Stimulated activated CD4-positive, alpha-beta T cell treated with anti-CD3 and anti-CD28 coated beads, Interleukin-4, amount 100 ng/mL, for 4 hours (primary cell): ENCODE measurements at places on chromosomes 1 and 21.
A peak's percentile ranks its signal among the peaks of the same experiment; 100 is the strongest.

- no peak for DNase-seq
Observed at GRCh38 chr1:87720561-87720960, 391.9 kb downstream of the LMO4 start.

- no peak for DNase-seq
Observed at GRCh38 chr1:227788271-227789083, 27.0 kb upstream of the PRSS38 start.

GRCh38 chr21:37204580-37204979, 62.6 kb downstream of the VPS26C start:
- no peak for DNase-seq

DNA sequence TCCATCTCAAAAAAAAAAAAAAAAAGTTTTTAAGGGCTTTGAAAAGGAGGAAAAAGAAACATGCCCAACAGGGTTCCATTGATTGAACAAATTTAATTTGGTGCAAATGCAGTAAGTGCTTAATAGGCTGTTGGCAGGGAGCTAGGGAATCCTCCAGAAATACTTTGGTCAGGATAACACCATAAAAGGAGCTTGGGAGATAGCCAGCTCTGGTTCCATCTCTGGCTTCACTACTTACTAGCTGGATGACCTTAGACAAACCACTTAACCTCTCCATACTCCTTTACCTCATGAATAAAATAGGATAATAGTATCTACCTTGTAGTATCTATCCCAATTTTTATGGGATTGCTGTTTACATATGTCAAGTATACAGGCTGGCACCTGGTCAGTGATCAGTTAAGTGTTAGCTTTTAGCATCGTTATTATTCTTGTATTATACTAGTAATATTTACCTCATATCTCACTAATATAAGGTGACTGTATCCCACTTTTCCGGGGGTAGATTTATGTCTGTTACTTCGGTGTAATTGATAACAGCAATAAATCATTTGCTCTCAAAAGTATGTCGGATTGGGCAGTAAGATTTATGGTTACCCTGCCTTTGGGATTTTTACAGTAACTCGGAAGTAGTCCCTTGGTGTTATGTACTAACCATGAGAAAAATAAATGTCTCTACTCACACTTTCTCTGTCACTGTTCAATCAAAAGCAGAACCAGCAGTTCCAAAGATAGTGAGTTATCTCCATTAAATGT, 36.4 kb downstream of the BTG3 start:
- no peak for DNase-seq

DNA sequence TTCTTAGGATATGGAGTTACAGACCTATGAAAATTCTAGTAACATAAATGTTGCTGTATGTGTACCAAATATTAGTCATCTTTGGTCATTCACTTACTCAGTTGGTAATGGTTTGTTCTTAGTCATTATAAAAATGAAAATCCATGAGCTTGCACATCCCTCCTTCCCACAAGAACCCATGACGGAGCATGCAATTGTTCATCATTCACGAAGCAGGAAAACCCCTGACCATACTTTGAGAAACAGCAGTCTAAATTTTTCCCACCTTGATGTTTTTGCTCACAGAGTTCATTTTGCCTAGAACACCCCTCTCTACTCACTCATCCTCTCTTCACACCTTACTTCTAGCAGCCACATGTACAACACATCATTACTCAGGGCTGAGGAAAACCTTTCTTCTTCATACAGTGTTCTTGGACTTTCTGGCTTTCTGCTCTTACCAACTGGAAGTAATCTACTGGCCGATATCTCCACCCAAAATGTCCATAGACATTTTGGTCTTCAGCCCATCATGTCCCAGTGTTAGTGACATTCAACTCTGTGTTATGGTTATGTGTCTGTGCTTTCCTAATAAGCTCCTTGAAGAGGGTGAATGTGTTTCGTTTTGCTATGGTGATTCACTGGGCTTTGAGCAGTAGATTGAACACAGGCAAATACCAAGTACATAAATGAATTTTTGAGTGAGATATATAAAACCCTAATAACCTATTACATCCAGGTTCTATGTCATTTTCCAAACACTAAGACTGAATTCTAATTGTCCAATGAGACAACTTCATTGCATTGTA, 189.9 kb downstream of the ZC3H11B start:
- DNase-seq, result no peak

DNA sequence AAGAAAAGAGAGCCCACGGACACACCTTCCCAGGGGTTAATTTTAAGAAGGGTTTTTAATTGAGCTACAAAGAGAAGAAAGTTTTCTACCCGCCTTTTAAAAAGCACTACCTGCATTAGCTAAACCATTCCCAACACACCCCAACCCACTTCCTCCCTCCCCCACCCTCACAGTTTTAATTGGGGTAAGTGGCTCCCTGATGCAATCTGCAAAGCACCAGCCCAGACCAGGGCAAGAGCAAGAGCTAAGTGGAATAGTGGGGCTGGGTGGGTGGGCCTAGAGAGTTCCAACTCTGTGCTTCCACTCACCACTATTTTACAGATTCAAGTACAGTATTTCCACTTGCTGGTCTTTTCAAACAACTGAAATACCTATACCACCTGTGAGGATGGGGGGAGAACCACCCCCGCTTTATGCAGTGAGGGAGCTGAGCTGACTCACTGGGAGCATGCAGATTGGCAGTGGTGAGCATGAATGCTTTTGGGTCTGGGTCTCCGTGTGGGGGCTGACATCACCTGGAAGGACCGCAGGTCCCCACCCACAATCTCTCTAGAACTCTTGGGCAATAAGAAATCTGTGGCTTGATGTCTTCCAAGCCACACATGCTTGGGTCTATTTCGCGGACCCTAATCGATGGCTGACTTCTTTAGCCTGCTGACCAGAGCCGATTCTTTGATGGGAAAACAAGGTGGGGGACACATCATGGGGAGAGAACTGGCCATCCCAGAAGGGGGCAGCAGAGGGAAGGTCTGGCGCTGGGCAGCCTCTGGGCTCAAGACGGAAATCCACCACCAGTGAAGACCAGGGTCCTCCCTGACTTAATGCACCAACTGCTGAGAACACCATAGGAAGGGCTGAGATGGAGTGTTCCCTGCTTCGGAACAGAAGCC, 95.5 kb downstream of the SSBP3 start:
- DNase-seq, result peak; percentile 64

- no peak for DNase-seq
Observed at GRCh38 chr21:37855647-37856625, 60.3 kb downstream of the KCNJ6 start.

GRCh38 chr1:189237008-189237407, 1240.7 kb downstream of the BRINP3 start:
- no peak for DNase-seq

GRCh38 chr1:98278055-98278454, 357.2 kb upstream of the DPYD start:
- no peak for DNase-seq

GRCh38 chr1:159091607-159092031, 15.1 kb upstream of the AIM2 start:
- no peak for DNase-seq

- no peak for DNase-seq
Observed at GRCh38 chr1:43299101-43299500, 1.7 kb upstream of the TIE1 start.

- no peak for DNase-seq
Observed at GRCh38 chr1:9018333-9018732, 7.9 kb downstream of the SLC2A7 start.

DNA sequence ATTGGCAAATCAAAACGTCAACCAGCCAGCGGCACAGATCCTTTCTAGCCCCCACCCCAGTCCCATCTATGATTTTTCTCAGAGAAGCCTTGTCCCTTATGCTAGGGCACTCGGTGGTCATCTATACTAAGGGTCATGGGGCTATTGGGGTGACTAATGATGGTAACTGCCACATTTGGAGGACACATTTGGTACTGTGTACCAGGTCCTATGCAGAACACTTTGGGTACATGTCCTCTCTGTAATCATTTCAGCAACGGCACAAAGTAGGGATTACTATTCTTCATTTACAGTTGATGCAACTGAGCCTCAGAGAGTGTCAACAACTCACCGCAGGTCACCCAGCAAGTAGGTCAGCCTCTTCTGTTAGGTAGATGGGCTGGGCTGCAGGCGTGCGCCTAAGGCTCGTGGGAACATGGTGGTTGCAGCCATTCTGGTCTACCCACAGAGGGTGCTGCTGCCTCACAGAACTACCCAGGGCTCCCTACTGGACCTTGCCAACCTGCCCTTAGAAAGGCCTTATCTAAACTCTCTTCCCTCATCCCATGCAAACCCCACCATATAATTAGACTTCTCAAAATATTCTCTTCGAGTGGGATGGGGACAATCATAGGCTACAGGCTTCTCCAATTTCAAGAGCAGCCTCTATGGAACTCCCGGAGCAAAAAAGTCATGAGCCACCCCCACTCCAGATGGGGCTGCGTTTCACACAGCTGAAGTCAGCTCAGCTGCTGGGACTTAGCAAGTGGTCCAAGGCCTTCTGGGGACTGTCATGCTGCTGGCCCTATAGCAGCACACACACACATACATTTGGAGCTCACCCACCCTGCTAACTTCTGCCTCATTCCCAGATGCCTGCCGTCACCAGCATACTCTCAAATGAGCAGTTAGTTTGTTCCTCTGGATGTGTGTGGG, 5.8 kb upstream of the SDHB start:
- DNase-seq, result peak; percentile 10

DNA sequence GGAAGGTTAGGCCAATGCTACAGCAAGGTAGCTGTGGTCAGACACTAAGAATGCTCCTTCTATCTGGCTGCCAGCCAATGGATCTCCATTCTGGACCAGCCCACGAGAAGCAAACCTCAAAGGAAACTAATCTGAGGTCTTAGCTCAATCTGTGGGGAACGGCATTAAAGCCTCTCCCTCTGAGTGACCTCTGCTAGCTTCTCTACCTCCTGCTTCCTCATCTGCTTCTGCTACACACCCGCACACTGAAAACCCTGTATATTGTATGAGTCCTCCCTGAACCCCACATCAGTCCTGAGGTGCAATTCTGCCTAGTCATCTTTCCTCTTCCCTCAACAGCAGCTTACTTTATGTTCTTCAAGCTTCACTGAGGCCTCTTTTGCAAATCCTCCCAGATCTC, 6.9 kb upstream of the GALE start:
- DNase-seq, result no peak

GRCh38 chr21:43325968-43326715, 100.8 kb downstream of the SIK1 start:
- DNase-seq, result no peak

- DNase-seq, result no peak
Observed at GRCh38 chr21:34130716-34130985, 57.3 kb downstream of the MRPS6 start.

GRCh38 chr1:66275083-66275482, 258.9 kb upstream of the SGIP1 start:
- DNase-seq, result no peak

- DNase-seq, result no peak
Observed at GRCh38 chr1:1954831-1955441, 35.9 kb upstream of the TMEM52 start.

GRCh38 chr1:203335503-203335902, 15.4 kb downstream of the FMOD start:
- DNase-seq, result no peak

GRCh38 chr21:32735524-32735923, 7.7 kb upstream of the SYNJ1 start:
- no peak for DNase-seq

DNA sequence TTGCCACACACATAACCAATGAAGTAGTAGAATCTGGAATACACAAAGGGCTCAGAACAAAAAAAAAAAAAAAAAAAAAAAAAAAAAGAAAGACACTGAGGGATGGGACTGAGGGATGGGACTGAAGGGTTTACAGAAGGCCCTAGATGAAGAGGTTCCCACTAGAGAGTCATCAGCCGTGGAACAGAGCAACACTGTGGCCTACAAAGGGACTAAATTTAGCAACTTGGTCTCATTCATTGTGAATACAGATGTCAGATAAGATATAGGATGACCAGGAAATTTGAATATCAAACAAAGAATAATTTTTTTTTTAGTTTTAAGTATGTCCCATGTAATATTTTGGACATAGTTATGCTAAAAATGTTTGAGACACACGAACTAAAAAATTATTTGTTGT, 62.1 kb downstream of the GLUL start:
- no peak for DNase-seq
